ENCODE measurements at places on chromosomes 6 and 20. TPM values are rescaled to one million over a fixed set of nuclear protein-coding genes. Genes with fewer than 3 reads are reported as not detected.

- DNase-seq: peak; percentile 54
Observed at GRCh38 chr6:32167154-32167760, 2.9 kb downstream of the EGFL8 start.

GRCh38 chr20:57594092-57594951 lies 25.9 kb downstream of the ZBP1 start:
- DNase-seq: peak; percentile 31

- DNase-seq: no peak
Observed at GRCh38 chr6:4727671-4728435, 48.4 kb upstream of the CDYL start.

Gene MUC22
- not detected for total RNA-seq

Gene RBM24
- total RNA-seq: 0.38 TPM

GRCh38 chr6:157150076-157150475 lies 173.2 kb downstream of the TMEM242 start:
- no peak for DNase-seq

Gene CRISP2
- total RNA-seq: not detected

- DNase-seq: no peak
Observed at GRCh38 chr6:153015094-153015640, 12.7 kb upstream of the MTRF1L start.

- no peak for DNase-seq
Observed at GRCh38 chr6:140494321-140495108, 1120.1 kb upstream of the CITED2 start.

GRCh38 chr20:56372850-56373249 lies 14.1 kb downstream of the FAM210B start:
- no peak for DNase-seq

DNA sequence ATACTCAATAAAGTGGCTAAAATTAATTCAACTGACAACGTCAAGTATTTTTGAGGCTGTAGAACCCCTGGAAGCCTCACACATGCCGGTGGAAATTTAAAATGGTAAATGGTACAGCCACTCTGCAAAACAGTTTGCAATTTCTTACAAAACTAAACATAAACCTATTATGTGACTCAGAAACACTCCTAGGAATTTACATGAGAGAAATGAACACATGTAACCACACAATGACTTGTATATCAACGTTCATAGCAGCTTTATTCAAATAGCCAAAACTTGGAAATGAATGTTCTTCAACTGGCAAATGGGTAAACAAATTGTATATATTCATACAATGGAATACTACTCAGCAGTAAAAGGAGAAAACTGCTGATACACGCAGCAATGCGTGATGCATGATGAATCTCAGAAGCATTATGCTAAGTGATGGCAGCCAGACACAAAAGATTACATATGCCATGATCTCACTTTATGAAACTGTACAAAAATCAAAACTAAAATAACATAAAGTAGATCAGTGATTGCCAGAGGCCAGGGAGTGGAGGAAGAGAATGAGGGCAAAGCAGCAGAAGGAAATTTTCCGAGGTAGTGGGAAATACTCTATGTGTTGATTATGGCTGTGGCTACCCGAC lies 112.5 kb downstream of the FAM50B start:
- DNase-seq: no peak

DNA sequence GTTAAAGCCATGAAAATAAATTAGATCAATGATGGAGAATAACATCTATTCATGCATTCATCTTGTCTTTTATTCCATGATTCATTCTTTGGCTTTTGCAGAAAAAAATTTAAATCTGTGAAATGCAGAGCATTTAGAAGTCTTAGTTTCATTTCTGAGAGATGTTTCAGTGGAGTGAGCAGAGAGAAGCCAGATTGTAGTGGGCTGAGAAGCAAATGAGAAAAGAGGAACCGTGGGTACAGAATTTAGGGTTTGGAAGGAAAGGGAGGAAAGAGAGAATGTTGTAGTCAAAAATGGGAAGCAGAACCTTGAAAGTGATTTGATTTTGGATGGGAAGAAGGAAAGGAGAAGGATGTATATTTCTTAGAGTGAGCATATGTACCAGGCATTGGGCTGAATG lies 260.3 kb upstream of the MAN1A1 start:
- DNase-seq: no peak

Gene RFX6
- not detected for total RNA-seq

DNA sequence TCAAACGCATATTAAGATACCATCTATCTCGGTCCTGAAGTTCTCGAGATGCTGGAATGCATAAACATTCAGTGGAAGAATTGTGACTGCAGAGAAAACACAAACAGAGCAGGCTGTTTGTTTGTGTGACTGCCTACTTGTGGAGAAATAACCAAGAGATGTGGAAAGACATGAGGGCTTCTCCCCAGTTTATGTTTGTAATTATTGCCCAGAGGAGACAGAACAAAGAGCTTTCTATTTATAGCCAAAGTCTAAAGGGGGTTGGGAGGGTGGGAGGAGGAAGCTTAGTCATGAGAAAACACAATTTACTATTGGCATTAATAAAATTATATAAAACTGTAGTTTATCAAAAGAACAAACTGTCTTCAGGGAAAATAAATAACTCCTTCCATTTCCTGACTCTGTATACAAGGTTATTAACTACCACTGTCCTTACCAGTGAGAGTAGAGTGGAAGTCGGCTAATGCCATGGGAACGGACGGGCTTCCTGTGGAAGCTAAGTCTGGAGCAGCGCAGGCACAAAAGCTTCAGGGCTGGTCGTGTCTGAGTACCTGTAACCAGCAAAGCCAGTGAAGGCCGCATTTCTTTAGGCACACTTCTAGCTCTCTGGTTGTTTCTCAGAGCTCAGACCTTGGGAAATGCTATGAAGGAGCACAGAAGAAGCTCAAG lies 200.2 kb upstream of the SUPT3H start:
- peak; percentile 28 for DNase-seq

Gene ACOT13
- total RNA-seq: 40.6 TPM

Gene GRIK2
- total RNA-seq: 2.2 TPM

DNA sequence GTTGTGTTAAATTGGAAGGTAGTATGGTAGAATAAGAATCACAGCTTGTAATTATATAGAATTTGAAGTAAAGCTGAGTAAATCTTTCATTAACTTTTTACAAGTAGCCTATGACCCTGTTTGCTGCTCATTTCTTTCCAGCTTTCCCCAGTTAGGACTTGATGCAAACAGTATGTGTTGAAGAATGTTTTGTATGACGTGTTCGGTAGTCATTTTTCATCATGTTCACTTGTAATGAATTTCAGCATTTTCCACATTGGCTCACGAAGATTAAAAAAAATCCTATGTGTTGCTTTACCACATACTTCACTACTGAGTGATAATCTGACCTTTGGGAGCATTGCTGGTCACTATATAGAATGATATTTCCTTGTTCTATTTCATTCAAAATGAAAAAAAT lies 162.4 kb downstream of the CDKAL1 start:
- no peak for DNase-seq

DNA sequence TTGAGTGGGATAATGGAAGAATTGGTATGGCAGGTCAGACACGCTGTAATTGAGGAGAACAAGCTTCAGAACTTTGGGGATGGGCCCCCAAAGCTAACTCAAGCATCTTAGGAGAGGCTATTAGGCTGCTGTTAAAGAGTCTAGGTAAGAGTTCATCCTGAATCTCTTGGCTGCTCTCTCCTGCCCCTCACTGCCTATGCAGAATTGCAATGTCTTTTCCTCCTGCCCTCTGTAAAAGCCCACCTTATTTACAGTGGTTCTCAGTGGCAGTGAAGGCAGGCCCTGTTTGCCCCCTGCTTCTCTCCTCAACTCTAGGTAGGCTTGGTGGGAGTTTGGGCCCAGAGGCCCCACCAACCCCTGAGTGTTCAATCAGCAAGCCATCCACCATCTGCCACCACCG lies 55.0 kb downstream of the LYRM2 start:
- no peak for DNase-seq

- DNase-seq: no peak
Observed at GRCh38 chr6:129491436-129491835, 218.5 kb downstream of the ARHGAP18 start.

DNA sequence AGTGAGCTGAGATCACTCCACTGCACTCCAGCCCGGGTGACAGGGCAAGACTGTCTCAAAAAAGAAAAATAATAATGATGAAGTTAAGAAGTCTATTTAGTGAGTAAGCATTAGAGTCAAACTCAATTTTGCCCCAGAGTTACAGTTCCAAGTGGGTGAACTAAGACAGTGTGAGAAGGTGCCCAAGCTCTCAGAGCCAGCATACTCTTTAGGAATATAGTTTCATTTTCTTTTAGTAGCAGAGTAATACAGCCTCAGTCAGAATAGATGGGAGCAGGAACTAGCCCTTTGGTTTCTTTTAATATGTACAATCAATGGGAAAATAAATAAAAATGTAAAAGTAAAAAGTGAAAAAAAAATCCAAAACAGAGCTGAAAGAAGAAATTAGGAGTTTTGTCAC lies 87.0 kb upstream of the ADGRF1 start:
- no peak for DNase-seq

GRCh38 chr6:6320901-6321300 lies 439 bp upstream of the F13A1 start:
- DNase-seq: peak; percentile 51

GRCh38 chr6:31128093-31128676 lies 7.9 kb upstream of the CDSN start:
- DNase-seq: no peak

Gene CPNE5
- 0.88 TPM for total RNA-seq

Gene PLCB4
- total RNA-seq: 14.1 TPM

Gene BEND6
- 1.9 TPM for total RNA-seq

- DNase-seq: no peak
Observed at GRCh38 chr20:888057-888456, 28.1 kb downstream of the ANGPT4 start.

GRCh38 chr6:28884423-28885131 lies 39.2 kb downstream of the TRIM27 start:
- DNase-seq: no peak

DNA sequence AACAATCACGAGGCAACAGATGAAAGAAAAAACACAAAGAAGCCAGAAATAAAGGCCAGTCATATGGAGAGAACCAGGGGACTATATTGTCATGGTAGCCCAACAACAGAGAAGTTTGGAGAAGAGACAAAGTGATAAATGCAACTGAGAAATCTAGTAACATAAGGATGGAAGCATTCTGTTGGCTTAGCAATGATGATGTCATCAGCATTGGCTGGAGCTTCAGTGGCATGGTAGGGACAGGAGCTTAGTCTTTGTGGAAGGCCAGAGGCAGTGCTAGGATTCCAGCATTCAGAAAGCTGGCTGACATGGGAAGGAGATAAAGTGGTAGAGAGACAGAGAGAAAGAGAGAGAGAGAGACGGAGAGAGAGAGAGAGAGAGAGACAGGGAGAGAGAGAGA lies 276.4 kb downstream of the TRDN start:
- DNase-seq: no peak

- no peak for DNase-seq
Observed at GRCh38 chr6:157967020-157967419, 14.6 kb upstream of the SYNJ2 start.

Gene COL20A1
- total RNA-seq: 0.17 TPM

Gene EYS
- total RNA-seq: not detected

GRCh38 chr6:144855812-144856531 lies 570.8 kb downstream of the UTRN start:
- DNase-seq: no peak

DNA sequence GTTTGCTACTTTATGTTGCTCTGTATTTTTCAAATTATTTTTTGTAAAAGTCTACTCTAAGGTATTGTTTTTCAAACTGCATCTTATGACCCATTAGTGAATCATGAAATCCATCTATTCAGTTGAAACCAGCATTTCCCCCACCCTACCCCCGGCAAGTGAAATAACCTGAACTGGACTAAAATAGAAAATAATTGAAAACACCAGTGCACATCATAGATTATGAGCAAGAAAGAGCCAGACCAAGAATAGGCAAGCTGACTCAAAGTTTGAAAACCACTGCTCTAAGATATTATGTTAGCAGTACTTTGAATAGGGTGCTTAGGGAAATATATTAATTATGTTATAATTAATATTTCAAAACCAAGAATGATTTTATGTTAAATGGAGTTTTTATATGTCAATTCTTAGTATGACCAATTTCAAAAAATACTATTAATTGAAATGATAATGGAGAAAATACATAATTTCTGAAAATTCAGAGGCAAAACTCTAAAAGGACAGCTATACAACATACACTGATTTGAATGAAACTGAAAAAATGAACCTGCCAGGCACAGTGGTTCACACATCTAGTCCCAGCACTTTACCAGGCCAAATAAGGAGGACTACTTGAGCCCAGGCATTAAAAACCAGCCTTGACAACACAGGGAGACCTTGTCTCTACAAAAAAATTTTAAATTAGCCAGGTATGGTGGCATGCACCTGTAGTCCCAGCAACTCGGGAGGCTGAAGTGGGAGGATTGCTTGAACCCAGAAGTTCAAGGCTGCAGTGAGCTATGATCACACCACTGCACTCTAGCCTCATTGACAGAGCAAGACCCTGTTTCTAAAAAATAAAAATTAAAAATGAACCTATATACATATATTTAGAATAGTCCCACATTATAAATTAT lies 112.0 kb downstream of the CDK19 start:
- no peak for DNase-seq

Gene PKHD1
- total RNA-seq: 0.11 TPM

DNA sequence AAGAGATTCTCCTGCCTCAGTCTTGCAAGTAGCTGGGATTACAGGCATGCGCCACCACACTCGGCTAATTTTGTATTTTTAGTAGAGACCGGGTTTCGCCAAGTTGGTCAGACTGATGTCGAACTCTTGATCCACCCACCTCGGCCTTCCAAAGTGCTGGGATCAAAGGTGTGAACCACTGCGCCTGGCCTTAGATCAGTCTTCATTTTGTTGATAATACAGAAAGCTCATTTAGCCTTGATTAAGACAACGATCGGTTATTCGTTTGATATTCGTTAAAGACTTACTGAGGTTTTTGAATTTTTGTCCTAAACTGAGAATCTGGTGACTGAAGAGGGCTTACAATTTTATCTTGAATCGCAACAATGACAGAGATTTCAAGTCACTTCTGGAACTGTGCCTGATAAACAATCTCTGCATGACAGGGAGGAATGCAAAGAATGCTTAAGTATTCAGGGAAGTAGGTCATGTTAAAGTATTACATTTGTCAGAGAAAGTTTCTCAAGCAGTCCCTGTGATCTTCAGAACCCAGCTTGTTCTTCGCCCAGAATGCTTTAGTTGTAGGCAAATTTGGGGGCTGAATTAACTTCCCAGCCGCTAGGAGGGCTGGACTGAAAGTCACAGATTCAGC lies 14.8 kb downstream of the AKAP12 start:
- no peak for DNase-seq

Gene LY6G6F
- total RNA-seq: not detected

- DNase-seq: peak; percentile 57
Observed at GRCh38 chr6:40719671-40720374, 132.7 kb upstream of the LRFN2 start.

DNA sequence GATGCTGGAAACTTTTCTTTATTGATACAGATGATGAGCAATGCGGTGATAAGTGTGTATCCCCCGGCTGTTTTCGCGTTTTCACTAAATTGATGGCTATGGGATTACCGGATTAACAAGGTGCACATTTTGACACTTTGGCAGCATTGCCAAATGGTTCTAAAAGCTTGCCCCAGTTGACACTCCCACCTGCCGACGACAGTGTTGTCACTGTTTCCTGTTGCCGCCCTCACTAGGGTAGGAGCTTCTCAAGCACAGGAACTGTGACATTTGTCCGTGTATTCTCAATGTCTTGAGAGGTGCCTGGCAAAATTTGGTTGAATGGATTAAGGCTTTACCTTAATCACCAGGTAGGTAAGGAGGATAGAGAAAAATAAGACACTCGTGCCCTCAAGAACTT lies 9.8 kb upstream of the MAPK13 start:
- no peak for DNase-seq

Gene UST
- total RNA-seq: 31.9 TPM

GRCh38 chr20:52312132-52312729 lies 120.7 kb upstream of the ZFP64 start:
- DNase-seq: no peak

Gene MDC1
- total RNA-seq: 81.1 TPM

Gene MAFB
- 1.8 TPM for total RNA-seq
